LHCN-M2 (cell line): ENCODE measurements at places on chromosomes 2 and 18.
A peak's percentile ranks its signal among the peaks of the same experiment; 100 is the strongest.

DNA sequence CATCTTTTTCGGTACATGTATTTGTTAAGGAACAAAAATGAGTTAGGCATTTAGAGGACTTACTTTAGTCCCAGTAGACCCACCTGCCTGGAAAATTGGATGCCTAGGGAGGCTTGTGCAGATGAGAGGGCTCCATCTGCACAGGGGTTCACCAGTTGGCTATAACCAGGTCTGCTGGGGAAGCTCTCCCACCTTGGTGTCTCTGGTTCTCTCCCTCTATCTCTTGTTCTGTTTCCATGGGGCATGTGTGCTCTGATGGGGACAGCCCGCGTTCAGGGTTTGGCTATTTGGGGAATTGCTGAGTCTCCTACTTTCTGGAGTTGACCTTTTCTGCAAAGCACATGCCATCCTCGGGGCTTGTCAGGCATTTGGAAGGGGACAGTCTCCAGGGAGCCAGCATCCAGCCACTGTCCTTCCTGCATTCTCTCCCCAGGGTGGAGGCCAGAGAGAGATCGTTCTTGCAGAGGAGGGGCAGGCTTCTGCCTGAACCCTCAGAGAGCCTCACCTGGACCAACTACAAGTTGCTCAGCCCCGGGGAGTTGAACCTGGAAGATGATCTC lies 157.3 kb downstream of the KLHL29 start:
- no peak for DNase-seq

DNA sequence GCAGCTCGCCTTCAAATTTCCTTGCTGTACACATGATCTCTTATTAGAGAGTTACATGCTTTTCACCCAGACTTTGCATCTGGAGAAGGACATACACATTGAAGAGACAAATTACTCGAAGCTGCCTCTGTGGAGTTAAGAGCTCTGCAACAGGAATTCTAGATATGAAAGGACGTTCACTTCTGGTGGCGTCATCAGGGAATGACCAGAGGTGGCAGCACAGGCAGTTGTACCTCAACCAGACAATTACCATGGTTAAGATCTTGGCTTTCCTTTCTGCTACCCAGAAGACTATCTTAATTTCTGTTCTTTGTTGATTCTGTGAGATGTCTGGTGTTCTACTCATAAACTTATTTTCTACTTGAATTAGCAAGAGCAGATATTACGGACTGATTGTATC lies 39.1 kb upstream of the MC4R start:
- peak; percentile 1 for DNase-seq

GRCh38 chr2:24045511-24046508 lies 1.4 kb downstream of the WDCP start:
- DNase-seq, result no peak

DNA sequence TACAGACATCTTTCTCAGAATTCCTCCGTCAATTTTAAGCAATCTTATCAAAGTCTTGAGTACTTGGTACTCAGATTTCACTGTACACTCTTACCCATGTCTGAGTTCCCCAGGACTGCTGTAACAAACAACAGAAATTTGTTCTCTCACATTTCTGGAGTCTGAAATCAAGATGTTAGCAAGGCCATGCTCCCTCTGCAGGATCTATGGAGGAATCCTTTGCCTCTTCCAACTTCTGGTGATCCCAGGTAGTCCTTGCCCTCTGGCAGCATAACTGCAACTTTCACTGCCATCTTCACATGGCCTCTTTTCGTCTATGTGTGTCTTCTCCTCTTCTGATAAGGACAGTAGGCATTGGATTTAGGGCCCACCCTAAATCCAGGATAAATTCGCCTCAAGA lies 17.1 kb upstream of the CACNB4 start:
- no peak for DNase-seq

GRCh38 chr2:182694189-182694588 lies 21.9 kb upstream of the DNAJC10 start:
- no peak for DNase-seq

DNA sequence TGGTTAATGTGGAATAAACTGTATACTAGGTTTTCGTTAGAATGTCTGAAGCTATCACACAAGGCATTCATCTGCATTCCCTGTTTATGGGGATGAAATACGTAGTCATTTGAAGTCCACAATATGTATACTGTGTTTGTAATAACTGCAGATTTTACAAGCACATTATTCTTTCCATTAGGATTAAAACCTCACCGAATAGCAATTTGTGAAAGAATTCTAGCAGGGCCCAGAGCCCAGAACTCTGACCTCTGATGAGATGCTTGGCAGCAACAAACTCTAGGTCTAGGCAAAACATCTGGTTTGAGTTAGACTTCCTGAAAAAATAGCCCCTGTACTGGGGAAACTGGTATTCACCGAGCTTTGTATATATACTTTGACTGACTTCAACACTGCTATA lies 158.2 kb downstream of the SRBD1 start:
- no peak for DNase-seq

GRCh38 chr2:236688563-236689392 lies 119.2 kb downstream of the ACKR3 start:
- DNase-seq, result no peak

GRCh38 chr2:136424112-136424511 lies 306.2 kb upstream of the CXCR4 start:
- no peak for DNase-seq

GRCh38 chr2:42951263-42951938 lies 159.0 kb upstream of the HAAO start:
- peak; percentile 40 for DNase-seq

DNA sequence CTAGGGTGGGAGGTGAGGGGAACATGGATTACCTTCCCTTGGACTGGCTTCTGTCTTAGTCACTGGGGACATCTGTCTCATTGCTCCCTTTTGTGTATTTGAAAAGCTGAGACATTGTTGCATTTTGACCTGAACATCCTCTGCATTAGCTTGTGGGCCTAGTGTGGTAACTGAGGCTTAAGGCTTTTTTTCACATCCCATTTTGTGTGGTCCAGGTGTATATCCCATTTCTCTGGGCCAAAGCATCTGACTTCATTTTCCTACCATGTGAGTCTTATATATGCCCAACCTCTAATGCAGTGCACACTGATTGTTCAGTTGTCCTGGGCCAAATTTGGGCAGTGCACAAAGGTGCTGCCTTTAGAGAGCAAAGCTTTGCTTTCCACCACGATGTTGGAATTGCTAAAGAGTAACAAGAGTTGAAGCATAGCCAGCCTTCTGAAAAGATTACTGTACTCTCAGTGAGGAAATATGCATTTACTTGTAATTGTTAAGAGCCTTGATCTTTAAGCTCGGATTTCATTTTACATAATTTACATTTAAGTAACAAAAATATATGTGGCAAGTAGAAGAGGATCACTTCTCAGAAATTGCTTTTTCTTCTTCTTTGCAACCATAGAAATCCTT lies 13.3 kb downstream of the PRKCE start:
- no peak for DNase-seq

DNA sequence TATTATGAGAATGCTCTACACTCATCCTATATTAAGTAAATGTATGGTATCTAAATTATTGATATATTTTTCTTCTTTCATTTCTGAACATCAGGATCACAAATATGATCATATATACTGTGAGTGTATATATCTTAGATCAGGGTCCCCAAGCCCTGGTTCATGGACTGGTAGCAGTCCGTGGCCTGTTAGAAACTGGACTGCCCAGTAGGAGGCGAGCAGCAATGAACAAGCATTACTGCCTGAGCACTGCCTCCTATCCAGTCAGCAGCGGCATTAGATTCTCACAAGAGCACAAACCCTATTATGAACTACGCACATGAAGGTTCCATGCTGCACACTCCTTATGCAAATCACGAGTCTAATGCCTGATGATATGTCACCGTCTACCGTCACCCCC lies 1247.1 kb upstream of the NXPH2 start:
- DNase-seq, result no peak

- DNase-seq, result no peak
These were observed 8.5 kb downstream of the ZNF396 start for GRCh38 chr18:35368595-35368994.

- no peak for DNase-seq
These were observed 745.3 kb downstream of the SATB2 start for GRCh38 chr2:198712485-198712884.

- no peak for DNase-seq
These were observed 246.6 kb upstream of the CDH20 start for GRCh38 chr18:61086657-61087056.

GRCh38 chr2:71646028-71646427 lies 192.7 kb downstream of the DYSF start:
- peak; percentile 92 for DNase-seq

- no peak for DNase-seq
These were observed 32.8 kb upstream of the ACKR3 start for GRCh38 chr2:236536727-236537398.

DNA sequence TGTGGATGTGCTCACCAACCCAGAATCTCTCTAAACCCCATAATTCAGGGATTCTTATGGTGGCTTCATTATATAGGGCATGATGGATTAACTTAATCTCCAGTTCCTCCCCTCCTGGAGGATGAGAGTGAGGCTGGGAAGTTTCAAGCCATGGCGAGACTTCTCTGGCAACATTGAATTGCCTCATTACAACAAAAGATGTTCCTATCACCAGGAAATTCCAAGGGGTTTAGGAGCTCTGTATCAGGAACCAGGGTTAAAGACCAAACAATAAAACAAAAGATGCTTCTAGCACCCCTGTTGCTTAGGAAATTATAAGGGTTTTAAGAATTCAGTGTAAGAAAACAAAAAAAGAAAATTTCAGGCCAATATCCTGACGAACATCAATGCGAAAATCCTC lies 100.1 kb downstream of the NAB1 start:
- no peak for DNase-seq

- peak; percentile 96 for DNase-seq
These were observed 440.2 kb upstream of the ST6GAL2 start for GRCh38 chr2:107325981-107326786.

- no peak for DNase-seq
These were observed 381.3 kb upstream of the SPRED2 start for GRCh38 chr2:65813631-65814173.

DNA sequence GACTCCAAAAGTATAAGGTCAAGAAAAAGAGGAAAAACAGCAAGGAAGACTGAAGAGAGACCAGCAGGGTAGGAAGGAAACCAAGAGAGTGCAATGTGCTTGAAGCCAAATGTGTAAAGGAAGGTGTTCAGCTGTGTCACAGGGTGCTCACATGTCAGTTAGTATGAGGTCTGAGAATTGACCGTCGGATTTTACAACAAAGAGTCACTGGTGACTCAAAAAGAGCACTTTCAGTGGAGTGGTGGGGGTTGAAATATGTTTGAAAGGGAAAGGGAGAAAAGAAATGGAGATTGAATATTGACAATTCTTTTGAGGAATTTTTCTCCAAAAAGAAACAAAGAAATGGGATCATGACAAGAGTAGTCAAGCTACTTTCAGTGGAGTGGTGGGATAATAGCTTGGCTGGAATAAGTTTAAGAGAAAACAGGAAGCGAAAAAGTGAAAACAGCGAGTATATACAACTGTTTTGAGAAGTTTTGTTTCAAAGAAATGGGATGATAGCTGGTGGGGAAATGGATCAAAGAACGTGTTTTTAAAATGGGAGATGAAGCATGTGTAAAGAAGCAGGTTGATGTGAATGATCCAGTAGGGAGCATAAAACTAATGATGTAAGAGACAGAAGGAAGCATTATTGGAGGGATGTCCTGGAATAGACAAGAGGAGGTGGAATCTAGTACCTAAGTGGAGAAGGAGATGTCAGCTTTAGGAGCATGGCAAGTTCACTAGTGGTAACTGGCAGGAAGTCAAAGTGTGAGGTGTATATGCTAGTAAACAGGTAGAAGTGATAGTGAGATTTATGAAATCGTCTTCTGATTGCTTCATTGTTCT lies 3.6 kb upstream of the TSPYL6 start:
- DNase-seq, result peak; percentile 12
